Karpas-422 (cell line): ENCODE measurements at places on chromosomes 1 and 21.

- no peak for DNase-seq
These were observed 2.2 kb downstream of the ITSN1 start for GRCh38 chr21:33644383-33645074.

DNA sequence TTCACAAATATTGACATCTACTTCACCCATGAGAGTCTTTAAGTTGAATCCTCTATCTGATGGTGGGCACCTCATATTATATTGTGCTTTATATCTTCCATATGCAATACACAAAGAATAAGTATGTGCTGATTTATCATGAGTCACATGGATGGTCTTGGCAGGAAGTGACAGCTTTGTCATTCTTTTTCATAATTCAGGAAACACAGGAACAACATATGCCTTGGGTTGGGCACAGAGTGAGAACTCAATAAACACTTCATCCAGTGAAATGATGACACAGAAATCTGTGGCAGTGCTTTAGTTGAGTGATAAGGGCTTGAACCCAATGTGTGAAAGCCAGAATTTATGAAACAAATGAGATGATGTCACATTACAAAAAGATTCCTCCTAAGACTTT lies 41.2 kb downstream of the GADD45A start:
- DNase-seq = no peak

DNA sequence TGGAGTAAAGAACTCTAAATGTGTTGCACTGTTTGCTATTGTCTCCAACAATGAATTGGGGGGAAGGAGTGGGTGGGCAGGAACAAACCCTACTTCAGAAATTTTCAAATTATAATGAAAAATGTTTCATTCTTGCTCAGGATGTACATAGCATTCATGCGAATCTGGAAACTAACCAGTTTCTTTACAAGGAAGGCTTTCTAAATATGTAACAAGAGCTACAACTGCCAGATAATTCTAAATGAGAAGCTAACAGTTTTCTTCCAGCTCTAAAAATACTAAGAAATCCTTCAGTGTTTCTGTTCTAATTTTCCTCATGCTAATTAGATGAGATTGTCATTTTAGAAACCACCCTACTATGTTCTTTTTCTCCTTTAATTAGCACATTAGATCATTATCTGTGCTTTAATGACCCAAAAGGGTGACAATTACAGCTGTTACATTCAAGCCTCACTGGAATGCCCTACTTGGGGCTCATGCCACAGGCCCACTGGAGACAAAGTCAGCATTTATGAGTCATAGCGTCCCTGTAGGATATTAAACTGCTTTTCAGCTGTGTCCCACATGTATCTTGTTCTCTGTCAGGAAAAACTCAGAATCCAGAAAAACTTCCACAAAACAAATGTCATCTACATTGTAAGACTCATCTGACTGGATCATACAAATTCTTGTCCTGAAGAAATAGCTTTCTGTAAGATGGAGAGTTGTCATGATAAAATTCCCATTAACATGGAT lies 804.6 kb upstream of the CXADR start:
- DNase-seq = no peak

DNA sequence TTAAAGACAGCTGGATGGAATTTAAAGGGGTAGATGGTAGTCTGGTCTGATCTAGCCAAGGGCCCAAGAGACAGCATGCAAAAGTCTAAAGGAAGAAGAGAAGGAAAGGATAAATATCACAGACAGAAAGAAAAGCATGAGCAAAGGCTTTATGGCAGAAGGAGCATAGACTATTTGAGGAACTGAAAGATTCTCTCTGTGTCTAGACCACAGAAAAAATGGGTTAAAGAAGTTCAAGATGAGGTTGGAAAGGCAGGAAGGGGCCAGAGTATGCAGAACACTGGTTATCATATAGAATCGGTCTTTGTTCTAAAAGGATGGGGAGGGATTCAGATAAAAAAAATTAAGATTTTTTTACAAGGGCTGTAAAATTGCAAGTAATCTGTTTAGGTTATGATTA lies 136.8 kb upstream of the SGIP1 start:
- peak; percentile 70 for DNase-seq

DNA sequence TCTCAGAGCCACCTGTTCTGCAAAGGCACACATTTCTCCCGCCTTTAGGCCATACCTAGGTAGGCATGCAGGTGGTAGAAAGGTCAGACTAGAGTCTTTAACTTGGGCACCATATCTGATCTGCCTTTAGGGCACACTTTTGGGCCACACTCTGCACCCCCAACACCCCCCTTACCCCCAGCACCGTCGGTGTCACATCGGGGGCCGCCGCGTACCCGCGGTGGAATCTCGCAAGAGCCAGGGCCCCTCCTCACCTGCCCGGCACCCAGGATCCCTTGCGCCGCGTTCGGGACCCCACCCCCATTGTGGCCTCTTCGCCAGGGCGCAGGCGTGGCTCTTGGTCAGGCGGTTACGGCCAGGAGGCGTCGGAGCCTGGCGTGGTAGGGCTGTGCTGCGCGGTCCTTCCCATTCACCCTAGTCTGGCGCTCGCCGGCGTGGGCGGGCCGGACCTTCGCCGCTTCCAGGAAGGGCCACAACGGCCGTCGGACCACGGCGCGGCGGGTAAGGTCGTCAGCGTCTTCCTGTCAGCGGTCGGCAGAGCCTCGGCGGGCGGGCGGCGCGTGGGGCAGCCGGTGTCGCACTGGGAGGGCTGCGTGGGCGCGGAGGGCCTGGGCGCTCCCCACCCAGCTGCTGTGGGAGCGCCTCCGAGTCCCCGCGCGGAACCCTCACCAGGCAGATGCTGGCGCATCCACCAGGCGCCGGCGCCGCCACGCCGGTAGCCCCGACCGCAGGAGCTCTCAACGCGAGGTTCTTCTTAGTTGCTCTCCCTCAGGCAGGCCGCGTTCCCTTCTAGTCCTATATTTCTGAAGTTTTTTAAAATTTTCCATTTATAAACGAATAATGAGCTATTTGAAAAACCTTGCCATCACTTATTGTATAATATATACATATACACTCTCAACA lies at the start of gene DNAH14:
TSS of gene DNAH14 (plus strand) at position 341 of the 903 bp plus-strand sequence. CDS start 23,028 bp downstream, outside the sequence.
- DNase-seq = no peak

DNA sequence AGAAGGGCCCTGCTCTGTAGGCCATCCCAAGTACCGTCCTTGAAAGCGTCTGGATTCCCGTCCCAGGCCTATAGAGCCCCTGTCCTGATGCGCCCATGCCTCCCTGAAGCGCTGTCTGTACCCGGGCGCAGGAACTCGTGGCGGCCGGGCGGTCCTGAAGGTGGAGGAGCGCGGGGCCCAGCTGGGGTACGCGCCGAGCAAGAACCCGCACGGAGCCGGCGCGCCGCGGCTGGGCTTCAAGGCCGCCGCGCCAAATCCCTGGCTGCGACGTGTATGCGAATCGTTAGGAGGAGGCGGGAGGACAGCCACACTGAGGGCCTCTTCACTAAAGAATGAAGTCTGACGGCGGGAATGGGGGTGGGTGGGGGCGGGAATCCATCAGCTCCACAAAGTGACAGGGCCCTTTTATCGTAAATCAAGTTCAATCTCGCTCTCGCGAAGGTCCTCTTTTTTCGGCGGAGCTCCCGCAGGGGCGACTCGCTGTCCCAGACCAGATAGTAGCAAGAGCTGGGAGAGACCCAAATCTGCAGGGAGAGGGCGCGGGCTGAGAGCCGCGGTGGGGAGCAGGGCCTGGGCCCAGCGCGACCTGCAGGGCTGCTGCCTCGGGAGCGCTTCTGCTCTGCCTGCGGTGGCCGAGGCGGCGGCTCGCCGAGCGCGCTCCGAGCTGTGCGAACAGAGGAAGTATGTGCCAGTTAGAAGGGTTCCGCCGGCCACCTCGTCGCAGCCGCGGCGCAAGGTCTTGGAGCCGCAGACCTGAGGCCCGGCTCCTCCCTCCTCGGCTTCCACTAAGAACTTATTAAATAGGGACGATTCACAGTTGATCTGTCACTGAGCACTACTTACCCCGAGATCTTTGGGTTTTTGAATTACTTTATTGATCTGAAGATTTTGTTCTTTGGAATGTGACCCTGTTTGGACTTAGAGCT lies 10.4 kb downstream of the BARHL2 start:
- no peak for DNase-seq

GRCh38 chr1:75999034-75999433 lies 66.8 kb upstream of the ASB17 start:
- no peak for DNase-seq

GRCh38 chr1:204572923-204573922 lies 57.0 kb downstream of the MDM4 start:
- no peak for DNase-seq

GRCh38 chr1:10236405-10237156 lies 26.2 kb downstream of the KIF1B start:
- no peak for DNase-seq

DNA sequence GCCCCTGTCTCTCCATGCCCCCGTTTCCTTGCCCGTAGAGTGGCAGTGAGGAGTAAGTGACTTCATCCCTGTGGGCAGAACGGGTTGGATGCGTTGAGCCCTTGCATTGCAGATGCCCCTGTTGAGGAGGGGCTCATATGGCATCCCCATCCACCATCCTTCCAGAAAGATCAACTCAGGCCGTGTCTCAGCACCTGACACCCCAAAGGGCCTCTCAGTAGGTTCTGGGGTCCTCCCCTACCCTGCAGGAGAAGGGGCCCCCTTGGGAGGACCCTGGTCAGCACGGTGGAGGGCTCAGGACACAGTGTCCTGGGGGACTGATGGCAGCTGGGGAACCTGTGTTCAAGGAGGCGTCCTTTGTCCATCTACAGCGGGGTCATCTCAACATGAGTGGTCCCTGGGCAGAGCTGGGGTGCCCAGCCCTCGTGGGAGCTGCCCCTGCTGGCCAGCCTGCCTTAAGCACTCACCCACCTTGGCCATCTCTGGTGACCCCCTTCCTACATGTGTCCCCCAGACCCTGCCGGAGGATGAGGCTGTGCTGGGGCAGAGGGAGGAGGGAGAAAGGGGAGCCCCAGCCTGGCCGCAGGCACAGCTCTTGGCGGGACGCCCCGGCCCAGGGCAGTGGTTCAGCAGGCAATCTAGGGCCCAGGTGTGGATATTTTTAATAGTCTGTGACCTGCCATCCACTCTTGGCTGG lies 48.2 kb upstream of the ACTRT2 start:
- no peak for DNase-seq

DNA sequence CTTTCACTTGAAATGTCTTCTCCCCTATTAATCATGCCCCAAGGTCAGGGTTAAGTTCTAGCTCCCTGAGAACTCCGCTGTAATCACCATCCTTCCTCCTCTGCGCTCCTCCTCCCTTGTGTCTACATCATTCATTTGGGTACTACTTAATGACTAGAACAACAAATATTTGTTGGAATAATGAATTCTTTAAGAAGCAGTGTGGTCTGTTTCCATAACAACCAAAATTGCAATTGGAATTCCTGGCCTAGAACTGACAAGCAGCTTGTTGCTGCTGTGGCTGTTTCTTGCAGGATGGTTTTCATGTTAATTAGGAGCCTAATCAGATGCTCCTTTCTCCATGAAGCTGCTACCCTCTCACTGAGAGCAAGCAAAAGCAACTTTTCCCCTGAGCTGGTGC lies 192.5 kb downstream of the ZZZ3 start:
- no peak for DNase-seq

DNA sequence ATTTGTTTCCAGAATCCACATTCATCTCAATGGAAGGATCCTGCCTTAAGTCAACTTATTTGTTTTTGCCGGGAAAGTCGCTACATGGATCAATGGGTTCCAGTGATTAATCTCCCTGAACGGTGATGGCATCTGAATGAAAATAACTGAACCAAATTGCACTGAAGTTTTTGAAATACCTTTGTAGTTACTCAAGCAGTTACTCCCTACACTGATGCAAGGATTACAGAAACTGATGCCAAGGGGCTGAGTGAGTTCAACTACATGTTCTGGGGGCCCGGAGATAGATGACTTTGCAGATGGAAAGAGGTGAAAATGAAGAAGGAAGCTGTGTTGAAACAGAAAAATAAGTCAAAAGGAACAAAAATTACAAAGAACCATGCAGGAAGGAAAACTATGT lies 2.6 kb downstream of the GADD45A start:
- DNase-seq = no peak

DNA sequence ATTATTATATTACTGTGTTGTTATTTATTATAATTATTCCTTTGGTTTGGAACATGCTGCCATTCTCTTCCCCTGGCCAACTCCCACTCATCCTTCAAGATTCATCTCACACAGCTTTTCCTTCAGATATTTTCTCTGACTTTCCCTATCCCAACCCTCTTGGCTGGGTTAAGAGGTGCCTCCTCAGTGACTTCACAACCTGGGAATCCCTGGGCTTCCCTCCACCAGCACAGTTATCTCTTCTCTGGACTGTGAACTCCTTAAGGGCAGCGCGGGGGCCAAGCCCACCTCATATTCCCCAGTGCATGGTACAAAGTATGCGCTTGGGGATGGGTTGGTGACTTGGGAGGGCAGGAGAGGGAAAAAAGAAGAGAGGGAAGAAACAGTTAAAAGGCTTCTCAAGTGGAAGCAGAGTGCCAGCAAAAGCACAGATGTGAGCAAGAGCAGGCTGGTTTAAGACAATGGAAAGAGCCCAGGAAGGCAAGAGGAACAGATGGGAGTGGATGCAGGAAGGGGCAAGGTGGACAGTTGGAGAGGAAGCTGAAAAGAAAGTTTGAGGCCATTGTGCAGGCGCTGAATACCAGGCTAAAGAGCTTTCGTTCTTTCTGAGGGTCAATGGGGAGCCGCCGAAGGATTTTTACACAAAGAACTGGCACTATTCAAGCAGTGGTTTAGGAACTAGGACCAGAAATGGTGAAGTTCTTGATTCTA lies 132.3 kb downstream of the BEND5 start:
- no peak for DNase-seq

DNA sequence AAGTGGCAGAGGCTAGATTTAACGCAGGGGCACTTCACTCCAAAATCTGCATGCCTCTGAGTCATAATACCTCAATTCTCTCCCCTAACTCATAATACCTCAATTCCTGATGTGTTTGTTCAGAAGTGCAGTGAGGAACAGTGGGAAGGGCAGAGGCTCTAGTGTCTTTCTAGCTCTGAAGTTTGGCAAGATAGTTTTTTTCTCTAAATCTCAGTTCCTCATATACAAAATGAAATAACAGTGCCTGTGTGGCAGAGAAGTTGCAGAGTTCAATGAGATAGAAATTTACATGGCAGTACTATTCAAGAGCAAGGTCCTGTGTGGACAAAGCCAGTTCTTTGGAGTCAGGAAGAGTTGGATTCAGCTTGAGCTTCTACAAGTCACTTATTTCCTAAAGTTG lies 9.8 kb downstream of the JUN start:
- DNase-seq = no peak

GRCh38 chr1:61491497-61491896 lies 233.4 kb downstream of the TM2D1 start:
- no peak for DNase-seq

GRCh38 chr1:113802367-113803007 lies 9.8 kb downstream of the RSBN1 start:
- DNase-seq = no peak

- peak; percentile 78 for DNase-seq
These were observed 54.6 kb upstream of the NCAM2 start for GRCh38 chr21:20943561-20943997.
